ENCODE measurements at places on chromosomes 2 and 18.

GRCh38 chr2:105886029-105886454 lies 141.3 kb downstream of the NCK2 start:
- no peak for DNase-seq

GRCh38 chr18:63315876-63316275 lies 3.7 kb downstream of the BCL2 start:
- no peak for DNase-seq

DNA sequence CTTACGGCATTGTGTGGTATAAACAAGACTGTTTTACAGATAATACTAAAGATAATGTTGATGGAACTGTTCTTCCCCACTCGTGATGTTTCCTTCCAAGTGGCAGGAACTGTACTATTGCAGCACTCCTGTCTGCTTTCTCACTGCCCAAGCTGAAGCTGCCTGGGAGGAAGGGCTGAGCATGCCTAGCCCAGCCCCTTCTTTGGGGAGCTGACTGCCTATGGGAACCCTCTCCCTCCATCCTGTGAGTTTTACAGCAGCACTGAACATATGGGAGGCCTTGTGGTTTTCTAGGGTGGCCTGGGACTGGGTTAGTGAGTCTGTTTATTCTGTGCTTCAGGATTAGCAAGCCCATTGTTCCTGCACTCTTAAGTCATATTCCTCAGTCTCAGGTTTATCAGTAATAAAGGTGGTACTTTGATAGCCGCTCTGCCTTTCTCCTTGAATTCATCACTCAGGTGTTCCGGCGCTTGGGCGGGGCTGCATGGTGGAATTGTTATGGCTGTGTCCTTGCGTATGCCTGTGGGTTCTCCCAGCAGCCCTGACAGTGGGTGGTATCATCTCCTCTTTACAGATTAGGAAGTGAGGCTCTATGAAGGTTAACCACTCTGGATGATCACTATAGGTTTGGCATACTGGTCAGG lies 379.7 kb downstream of the PTPRM start:
- no peak for DNase-seq

DNA sequence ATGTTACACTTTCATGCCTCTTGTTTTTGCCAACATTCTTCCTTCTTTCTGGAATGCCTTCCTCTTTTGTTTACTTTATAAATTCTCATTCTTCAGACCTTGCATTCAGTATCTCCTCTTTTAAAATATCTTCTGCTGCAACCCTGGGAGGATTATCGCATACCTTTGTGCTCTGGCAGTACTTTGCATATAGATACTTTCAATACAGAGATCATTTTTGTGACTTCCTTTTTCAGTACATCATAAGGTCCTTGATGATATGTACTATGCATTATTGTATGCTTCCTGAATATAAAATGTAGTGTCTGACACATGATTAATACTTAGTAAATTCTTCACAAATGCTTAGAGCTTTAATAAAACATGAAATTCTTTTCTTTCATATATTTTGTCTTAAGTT lies 538.7 kb downstream of the TRIB2 start:
- no peak for DNase-seq

DNA sequence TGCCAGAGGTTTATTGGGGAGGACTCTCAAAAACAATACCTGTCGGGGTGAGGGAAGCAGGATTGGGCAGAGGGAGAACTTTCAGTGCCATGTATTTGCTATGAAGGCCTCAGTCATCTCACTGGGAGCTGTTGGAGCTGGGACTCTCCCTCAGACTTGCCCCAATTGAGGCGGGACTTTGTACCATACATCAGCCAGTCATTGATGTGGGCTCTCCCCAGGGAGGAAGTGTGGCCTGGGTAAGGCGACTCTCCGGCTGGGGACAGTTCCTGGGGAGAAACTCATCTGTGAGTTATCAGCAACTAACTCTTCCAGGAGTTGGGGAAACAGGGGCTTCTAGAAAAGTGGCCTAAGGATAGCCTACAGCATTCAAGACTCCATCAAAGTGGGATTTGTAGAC lies 66.5 kb downstream of the FTCDNL1 start:
- DNase-seq, result no peak

Data from T-helper 1 cell (primary cell).